ENCODE measurements at places on chromosomes 1 and 21.
A peak's percentile ranks its signal among the peaks of the same experiment; 100 is the strongest.

- DNase-seq: no peak
Observed at GRCh38 chr1:207673399-207673798, 28.5 kb downstream of the CR1L start.

DNA sequence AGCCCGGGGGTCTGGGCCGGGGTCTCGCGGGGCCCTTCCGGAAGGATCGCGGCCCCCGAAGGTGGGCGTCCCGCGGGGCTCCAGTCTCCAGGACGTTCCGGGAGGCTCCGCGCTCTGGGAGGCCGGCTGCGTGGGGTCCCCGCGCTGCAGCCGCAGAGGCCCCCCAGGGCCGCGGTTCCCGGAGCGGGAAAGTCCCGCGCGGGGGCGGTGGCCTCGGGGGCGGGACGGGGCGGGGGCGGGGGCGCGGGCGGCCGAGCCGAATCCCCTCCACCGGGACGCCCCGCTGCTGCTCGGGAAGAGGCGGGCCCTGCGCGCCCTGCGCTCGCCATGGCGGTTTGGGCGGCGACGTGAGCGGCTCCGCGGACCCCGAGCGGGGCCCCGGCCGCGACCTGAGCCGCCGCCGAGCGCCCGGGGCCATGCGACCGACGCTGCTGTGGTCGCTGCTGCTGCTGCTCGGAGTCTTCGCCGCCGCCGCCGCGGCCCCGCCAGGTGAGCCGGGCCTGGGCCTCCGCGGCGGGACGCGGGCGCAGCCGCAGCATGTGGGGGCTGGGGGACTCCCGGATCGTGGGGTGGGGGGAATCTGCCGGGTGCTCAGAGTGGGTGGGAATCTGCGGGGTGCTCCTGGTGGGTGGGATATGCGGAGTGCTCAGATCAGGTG, at the start of gene IFNGR2:
Gene IFNGR2, plus strand, starts transcription at position 286 of the 658 bp plus-strand sequence. Its CDS starts 131 bp downstream, at position 417.
- DNase-seq: no peak

DNA sequence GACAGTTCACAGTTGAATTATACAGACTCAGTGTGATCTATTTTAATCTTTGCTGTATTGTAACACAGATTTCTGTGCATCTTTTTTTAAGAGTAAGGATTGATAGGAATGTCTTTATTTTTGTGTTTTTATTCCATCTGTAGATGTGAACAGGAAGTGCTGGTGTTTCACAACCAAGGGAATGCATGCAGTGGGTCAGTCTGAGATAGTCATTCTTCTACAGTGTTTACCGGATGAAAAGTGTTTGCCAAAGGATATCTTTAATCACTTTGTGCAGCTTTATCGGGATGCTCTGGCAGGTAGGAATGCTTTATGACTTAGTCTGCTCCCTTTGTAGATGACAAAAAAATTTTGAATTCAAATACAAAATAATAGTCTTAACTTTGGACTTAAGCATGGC, 84.5 kb downstream of the CC2D1B start:
- no peak for DNase-seq

- DNase-seq: no peak
Observed at GRCh38 chr1:197285526-197286205, 17.6 kb downstream of the CRB1 start.

DNA sequence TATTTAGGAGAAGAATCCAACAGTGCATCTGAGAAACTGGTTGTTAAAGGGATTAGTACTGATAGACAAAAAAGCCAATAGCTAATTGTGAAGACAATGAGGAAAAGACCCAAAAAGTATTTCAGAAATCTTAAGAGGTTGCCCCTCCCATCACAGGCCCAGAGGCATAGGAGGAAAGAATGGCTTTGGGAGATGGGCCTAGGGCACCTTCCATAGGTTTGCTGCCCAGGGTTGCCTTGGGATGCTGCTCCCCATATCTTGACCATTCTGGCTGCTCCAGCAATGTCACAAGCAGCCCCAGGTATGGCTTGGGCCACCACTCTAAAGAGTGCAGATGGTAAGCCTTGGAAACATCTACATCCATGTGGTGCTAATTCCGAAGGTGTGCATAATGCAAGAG, 68.7 kb upstream of the CD5L start:
- DNase-seq: no peak

- no peak for DNase-seq
Observed at GRCh38 chr21:42381347-42381984, 14.4 kb downstream of the TMPRSS3 start.

DNA sequence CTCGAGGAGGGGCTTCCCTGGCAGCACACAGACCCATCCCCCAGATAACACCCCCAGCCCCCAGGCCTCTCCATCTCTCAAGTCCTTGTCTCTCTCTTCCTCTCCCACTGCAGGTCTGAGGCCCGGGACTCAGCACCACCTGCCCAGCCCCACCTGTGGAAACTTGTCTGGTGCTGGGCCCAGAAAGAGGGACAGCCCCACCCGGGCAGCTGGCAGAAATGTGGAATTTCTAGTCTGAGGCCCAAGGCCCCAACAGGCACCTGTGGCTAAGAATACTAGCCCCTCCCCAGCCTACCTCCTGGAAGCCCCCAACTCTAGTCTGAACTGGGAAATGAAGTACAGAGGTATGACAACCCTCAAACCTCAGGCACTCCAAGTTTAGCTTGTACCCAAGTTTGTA, 15.4 kb downstream of the TTC39A start:
- DNase-seq: no peak

DNA sequence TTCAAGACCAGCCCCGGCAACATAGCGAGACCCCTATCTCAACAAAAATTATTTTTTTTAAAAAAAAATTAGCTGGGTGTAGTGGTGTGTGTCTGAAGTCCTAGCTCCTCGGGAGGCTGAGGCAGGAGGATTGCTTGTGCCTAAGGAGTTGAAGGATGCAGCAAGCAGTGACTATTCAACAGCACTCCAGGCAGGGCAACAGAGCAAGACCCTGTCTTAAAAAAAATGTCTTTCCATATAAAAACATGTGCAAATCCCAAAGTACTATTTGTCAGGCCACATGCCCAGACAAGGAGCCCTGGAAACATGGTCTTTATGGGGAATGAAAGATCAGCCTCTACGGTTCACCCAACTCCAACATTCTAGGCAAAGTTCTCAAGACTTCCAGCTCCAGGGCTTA, 13.3 kb downstream of the IFFO2 start:
- no peak for DNase-seq

GRCh38 chr1:26125382-26125781, 13.8 kb downstream of the PDIK1L start:
- no peak for DNase-seq

GRCh38 chr1:167722152-167722869, 529 bp downstream of the MPZL1 start:
- DNase-seq: no peak

DNA sequence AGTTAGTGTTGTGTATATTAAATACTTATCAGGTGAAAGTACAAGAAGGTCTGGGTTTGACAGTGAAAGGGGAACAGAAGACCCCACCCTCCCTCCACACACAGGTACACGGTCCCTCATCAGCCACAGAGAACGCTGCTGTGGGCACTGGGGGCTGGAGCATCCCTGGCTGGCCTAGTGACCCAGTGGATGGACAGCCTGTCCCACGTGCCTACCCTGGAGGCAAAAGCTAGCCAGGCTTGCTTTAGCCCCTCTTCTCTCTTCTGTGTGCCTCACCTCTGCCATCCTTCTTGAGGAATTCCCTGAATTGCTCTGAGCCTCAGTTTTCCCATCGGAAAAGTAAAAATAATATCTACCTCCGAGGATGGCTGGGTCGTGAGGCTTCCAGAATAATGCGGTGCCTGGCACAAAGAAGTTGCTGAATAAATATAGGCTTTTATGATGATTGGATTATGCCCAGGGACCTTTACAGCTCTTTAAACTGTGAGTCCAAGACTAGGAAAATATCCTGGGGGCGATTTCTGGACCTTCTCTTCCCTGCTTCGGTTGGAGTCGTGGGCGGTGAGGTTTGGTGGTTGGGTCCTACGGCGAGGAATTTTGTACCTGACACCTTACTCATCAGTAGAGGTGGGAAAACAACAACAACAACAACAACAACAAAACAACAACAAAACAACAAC, 918 bp downstream of the IFNLR1 start:
- DNase-seq: no peak

DNA sequence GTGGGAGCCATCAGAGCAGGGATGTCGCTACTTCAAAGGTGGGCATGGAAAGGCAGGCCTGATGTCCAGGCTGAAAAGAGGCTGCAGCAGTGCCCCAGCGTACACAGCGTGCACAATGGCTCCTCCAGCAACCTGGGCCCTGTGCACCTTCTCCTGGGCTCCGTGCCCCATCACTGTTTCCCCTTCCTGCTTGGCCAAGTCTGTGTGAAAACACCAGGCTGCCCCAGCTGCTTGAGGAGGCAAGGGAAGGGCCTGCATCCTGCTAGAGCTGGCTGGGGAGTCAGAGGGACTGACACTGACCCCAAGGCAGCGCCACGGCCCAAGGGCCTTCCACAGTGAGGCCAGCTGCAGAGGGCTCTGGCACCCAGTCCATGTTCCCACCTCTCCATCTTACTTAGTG, 33.4 kb downstream of the SDC3 start:
- no peak for DNase-seq

- DNase-seq: no peak
Observed at GRCh38 chr21:26011292-26011940, 159.2 kb downstream of the APP start.

DNA sequence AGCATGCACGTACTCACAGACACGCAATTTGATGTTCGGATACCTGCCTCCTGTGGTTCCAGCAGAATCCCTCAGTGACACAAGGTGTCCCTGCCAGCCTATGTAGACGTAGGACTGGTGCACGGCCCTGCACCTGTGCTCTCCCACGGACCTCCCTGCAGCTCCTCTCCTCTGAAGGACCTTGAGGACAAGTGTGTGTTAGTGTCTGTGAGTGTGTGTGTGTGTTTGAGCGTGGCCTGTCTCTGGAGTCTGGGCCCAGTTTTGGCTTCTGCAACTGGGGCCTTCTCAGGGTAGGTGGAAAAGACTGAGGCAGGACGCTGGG, 22.5 kb upstream of the DMBX1 start:
- DNase-seq: no peak

- no peak for DNase-seq
Observed at GRCh38 chr1:2532485-2533160, 2.6 kb upstream of the HES5 start.

GRCh38 chr1:17304151-17304825, 3.7 kb upstream of the PADI4 start:
- DNase-seq: no peak

GRCh38 chr1:66035616-66036245, 243.0 kb downstream of the PDE4B start:
- DNase-seq: no peak

GRCh38 chr21:36323032-36323431, 3.0 kb downstream of the MORC3 start:
- no peak for DNase-seq

DNA sequence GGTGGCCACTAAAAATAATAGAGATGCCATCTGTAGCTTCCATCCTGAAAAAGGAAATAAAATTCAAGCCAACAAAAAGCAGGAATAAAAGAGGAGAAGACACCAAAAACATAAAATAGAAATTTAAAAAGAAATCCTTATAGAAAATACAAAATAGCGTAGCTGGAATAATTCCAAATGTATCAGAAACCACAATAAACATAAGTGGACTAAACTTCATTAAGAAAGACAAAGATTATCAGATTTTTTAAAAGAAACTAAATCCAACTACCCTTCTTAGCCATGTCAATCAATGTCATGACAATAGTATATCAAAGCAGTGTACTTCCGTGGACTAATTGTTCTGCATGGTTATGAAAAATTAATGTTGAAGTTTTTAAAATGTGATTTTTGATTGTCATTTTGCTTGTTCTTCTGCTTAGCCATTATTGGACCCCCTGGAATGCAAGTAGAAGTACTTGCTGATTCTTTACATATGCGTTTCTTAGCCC, 13.2 kb downstream of the IL10RB start:
- no peak for DNase-seq

- DNase-seq: peak; percentile 54
Observed at GRCh38 chr1:235075048-235075776, 53.4 kb downstream of the TOMM20 start.

DNA sequence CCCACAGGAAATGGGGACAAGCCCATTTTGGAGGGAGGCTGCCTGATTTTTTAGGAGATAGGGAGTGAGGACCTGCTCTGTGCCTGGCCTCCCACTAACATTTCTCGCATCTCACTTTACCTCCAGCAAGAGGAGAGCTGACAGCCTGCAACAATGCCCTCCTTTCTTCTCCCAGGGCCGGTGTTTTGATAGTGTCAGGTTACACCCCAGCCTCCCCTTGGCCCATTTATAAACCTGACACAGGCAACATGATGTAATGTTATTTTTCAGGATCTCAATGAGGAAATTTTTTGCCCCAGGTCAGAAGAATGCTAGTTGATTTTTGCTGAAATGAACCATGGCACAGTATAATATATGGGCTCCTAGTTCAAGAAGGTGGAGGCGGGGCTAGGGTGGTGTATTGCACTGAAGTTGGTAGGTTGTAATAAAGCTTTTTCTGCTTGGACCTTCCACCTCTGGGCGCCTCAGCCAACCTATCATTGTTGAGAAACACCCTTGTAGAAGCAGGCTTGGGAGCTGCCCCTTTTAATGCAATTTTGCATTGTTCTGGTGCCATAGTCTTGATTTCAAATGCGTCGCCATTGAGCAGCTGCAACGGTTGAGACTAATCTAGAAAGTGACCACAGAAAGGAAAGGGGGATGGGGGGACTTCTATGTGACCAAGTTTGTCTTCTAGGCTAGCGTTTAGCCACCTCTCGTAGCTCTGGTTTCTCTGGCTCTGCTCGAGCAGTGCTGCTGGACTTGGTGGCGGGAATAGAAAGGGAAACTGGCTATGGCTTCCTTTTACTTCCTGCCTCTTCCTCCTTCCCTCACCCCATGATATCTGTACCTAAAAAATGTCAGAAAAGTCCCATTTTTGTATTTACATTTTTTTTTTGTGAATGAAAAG, 53.0 kb downstream of the PBX1 start:
- no peak for DNase-seq

DNA sequence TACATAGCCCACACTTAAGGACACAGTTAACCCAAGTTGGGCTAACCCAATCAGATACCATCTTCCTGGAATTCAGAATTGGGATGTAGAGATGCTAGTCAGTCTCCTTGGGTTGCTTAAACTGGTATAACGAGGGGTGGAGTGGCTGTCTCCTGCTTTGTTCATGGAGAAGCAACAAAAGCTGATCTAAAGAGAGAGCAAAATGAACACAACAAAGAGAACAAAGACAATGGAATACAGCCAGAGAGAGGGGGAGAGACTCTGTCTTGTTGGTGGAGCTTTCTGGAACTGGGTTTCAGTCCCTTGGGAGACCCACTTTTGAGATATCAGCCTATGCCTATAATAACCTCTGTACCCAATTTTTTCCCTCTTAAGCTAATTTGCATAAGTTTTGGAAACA, 138.1 kb downstream of the ATG4C start:
- no peak for DNase-seq

- DNase-seq: no peak
Observed at GRCh38 chr1:226325178-226325577, 16.2 kb upstream of the LIN9 start.

DNA sequence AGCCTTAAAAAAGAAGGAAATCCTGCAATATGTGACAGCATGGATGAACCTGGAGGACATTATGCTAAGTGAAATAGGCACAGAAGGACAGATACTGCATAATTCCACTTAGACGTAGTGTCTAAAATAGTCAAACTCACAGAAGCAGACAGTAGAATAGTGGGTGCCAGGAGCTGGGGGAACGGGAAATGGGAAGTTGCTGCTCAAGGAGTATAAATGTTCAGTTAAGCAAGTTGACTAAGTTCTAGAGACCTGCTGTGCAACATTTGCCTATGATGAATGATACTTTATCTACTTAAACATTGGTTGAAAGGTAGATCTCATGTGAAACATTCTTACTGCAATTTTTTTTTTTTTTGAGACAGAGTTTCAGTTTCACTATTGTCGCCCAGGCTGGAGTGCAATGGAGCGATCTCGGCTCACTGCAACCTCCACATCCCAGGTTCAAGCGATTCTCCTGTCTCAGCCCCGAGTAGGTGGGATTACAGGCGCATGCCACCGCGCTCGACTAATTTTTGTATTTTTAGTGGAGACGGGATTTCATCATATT, 197.8 kb downstream of the HIVEP3 start:
- no peak for DNase-seq

All from stimulated activated CD8-positive, alpha-beta memory T cell treated with anti-CD3 and anti-CD28 coated beads, Interleukin-4, amount 100 ng/mL, for 4 hours (primary cell).